ENCODE measurements at places on chromosomes 12 and 14.

- no peaks in the 10 kb centered on the region for H3K4me1 ChIP-seq
- no peaks in the 10 kb centered on the region for H3K27me3 ChIP-seq
- H3K36me3 ChIP-seq = no peaks in the 10 kb centered on the region
- peak; percentile 70 for DNase-seq
These were observed 91.0 kb upstream of the MED13L start for GRCh38 chr12:116368196-116369194.

DNA sequence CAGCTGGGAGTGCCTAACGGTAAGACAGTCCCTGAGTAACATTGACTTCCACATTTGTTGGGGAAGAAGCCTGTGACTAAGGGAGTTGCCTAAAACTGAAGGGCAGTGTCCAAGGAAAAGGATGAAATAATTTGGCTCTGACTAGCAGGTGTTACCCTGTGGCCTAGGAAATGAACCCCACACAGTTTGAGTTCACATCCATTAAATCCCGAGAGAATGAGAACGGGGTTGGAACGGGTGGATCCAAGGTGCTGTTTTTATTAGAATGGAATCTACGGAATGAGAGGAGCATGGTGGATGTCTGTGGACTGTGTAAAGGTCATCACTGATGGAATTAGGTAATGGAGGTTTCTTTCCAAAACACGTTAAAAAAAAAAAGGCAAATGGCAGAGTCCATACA is 324.0 kb downstream of the MED13L start:
- no peak for DNase-seq
- H3K36me3 ChIP-seq = no peaks in the 10 kb centered on the region
- H3K4me3 ChIP-seq = no peak overlapping the region
- H3K27me3 ChIP-seq = no peaks in the 10 kb centered on the region
- H3K27ac ChIP-seq = no peak overlapping the region

DNA sequence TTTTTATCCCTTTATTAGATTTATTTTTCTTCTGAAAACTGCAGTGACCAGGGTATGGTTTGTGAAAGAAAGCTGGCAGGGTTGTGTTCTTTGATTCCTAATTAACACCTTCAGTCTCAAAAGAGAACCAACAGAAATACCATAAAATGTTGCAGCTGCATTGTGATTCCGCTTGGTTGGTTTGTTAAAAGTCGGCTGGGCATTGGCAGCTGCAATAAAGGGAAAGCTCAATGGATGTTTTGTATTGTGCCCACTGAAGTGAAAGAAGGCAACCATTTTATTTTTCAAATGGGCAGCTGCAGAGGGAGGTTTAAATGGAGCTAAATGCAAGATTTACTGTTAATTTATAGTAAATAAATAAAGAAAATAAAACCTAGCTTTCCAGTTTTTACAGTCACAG is 16.7 kb downstream of the LGR5 start:
- H3K4me3 ChIP-seq = no peak overlapping the region
- no peak for DNase-seq
- no peaks in the 10 kb centered on the region for H3K36me3 ChIP-seq
- H3K27me3 ChIP-seq = no peaks in the 10 kb centered on the region

DNA sequence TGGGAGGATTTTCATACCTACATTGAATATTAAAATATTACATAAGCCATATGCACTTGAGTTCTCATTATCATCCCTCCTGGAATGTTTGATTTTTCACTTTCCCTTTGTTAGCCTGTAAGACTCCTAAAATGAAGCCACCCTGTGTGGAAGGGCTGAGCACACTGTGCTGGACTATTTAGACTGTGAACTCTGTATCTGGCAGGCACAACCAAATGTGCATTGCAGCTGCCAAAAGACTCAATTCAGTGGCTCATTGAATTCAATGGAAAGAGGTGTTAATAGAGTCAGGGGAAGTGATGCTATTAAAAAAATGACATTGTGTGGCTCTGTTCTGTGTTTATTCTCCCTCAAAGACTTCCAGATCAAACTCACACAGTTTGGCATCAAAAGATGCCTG is 111.1 kb downstream of the SMOC1 start:
- H3K4me3 ChIP-seq = no peak overlapping the region
- no peaks in the 10 kb centered on the region for H3K4me1 ChIP-seq
- no peaks in the 10 kb centered on the region for H3K36me3 ChIP-seq
- DNase-seq = no peak
- H3K27me3 ChIP-seq = no peaks in the 10 kb centered on the region

GRCh38 chr12:125229878-125230530 is 164.8 kb downstream of the AACS start:
- no peaks in the 10 kb centered on the region for H3K4me1 ChIP-seq
- no peak overlapping the region for H3K4me3 ChIP-seq
- DNase-seq = no peak
- no peak overlapping the region for H3K27ac ChIP-seq
- H3K36me3 ChIP-seq = no peaks in the 10 kb centered on the region

- no peaks in the 10 kb centered on the region for H3K27me3 ChIP-seq
- no peaks in the 10 kb centered on the region for H3K36me3 ChIP-seq
These were observed 321.8 kb downstream of the BMP4 start for GRCh38 chr14:53634793-53635192.

- no peak overlapping the region for H3K27ac ChIP-seq
- H3K4me3 ChIP-seq = peak overlapping the region; percentile 86
- no peak for DNase-seq
- no peaks in the 10 kb centered on the region for H3K27me3 ChIP-seq
- no peaks in the 10 kb centered on the region for H3K36me3 ChIP-seq
These were observed 963 bp downstream of the TCTN2 start for GRCh38 chr12:123671876-123672275.

- no peaks in the 10 kb centered on the region for H3K27me3 ChIP-seq
- no peaks in the 10 kb centered on the region for H3K4me1 ChIP-seq
- H3K4me3 ChIP-seq = no peak overlapping the region
- no peak for DNase-seq
- H3K27ac ChIP-seq = no peak overlapping the region
These were observed 32.6 kb upstream of the ANO6 start for GRCh38 chr12:45183246-45183645.
